Natural killer cell (primary cell): ENCODE measurements at places on chromosomes 11 and 22. TPM values are rescaled to one million over a fixed set of nuclear protein-coding genes. Genes with fewer than 3 reads are reported as not detected.
A peak's percentile ranks its signal among the peaks of the same experiment; 100 is the strongest.

Gene STX3
- 19.1 TPM for total RNA-seq

Gene TESMIN
- total RNA-seq = 1.1 TPM

DNA sequence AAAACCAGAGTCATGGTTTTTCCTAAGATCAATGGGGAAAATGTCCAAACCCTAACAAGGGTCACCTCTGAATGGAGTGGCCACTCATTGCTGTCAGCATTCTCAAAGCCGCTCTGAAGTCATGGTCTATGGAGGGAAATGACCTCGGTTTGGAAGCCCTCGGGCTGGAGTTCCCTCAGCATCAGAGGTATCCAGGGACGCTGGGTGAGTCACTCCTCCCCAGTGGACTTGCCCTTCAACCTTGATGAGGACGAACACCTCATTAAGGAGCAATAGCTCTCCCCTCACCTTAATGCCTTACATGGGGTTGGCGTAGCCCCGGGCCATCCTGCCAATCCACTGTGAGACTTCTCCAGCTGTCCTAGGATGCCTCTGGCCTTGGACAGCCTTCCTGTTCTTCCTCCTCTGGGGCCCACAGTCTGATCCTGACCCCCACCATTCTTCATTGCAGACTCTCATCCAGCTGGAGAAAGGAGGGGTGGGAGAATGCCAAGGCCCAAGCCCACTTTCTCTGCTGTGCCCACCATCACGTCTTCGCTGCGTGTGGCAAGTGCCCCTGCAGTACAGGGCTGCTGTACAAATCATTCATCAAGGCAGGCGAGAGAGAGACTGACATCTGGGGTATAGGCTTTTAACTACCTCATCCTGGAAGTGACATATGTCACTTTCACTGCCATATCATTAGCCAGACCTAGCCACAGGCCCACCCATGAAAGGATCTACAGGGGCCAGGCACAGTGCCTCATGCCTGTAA lies 25.4 kb upstream of the MYH9 start:
- DNase-seq = no peak

Gene GUCY1A2
- not detected for total RNA-seq

DNA sequence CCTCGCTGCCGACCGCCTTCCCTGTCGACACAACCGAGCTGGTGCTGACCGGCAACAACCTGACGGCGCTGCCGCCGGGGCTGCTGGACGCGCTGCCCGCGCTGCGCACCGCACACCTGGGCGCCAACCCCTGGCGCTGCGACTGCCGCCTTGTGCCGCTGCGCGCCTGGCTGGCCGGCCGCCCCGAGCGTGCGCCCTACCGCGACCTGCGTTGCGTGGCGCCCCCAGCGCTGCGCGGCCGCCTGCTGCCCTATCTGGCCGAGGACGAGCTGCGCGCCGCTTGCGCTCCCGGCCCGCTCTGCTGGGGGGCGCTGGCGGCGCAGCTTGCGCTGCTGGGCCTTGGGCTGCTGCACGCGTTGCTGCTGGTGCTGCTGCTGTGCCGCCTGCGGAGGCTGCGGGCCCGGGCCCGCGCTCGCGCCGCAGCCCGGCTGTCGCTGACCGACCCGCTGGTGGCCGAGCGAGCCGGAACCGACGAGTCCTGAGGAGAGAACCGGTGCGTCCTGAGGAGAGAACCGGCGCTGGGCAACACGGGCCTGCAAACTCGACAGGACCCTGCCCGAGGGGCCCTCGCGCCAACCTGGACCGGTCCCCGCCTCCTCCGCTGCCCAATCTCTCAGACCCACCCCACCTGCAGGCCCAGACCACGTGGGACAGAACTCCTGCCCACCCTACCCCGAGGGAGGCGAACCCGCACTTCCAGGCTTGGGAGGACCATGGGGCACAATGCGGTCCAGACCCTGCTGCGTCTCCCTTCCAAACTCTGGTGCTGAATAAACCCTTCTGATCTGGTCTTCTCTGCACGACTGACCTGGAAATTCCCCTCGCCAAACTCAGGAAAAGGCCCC lies 866 bp downstream of the GP1BB start:
- DNase-seq = no peak

DNA sequence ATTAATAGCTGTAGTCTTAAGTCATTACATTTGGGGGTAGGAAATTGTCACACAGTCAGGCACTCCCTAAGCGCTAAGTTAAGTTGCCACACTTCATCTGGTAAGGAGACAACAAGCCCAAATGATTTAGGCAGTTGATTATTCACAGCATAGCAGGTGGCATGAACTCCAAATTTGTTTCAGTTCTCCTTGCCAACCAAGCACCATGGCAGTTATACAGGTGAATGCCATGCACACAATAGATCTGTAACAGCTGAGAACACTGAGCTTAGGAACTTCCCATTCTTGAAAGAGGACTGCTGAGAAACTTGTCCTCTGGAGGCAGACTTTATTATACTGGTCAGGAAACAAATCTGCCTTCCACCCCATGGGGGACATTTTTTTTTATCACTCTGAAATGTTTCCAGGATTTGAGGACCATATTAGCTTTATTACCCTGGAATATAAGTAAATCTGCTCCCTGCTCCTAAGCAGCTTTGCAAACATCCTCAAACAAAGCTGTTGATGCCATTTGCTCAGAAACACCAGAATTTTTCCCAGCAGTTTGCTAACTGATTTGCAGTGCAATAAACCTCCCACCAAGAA lies 5.1 kb upstream of the INTS4 start:
- DNase-seq = no peak

DNA sequence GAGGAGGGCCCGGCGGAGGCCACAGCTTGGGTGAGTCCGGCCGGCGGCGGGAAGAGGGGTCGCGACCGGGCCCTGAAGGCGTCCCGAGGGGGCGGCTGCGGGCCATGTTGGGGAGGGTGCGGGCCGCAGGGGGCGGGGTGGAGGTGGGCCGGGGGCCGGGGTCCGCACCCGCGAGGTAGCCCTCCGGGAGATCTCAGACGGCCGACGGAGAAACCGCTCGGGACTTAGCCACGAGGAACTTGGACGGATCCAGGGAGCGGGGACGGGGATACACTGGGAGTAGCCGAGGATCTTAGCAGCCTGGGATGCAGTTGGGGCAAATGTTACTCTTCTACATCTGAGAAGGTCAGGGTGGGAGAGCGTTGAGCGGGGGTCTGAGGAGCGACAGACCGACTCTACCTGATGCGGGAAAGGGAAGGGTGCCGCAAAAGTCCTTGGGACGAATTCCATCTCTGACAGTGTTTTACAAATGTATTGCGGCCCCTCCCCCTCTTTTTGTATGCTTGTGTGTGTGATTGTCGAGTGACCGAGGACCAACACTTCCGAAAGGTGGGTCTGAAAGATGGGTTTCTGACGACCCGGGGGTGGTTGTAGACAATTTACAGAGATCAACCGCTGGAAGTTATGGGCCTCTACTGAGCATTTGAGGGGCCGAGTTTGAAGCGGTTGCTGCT lies 658 bp downstream of the STIP1 start:
- DNase-seq = peak; percentile 61

DNA sequence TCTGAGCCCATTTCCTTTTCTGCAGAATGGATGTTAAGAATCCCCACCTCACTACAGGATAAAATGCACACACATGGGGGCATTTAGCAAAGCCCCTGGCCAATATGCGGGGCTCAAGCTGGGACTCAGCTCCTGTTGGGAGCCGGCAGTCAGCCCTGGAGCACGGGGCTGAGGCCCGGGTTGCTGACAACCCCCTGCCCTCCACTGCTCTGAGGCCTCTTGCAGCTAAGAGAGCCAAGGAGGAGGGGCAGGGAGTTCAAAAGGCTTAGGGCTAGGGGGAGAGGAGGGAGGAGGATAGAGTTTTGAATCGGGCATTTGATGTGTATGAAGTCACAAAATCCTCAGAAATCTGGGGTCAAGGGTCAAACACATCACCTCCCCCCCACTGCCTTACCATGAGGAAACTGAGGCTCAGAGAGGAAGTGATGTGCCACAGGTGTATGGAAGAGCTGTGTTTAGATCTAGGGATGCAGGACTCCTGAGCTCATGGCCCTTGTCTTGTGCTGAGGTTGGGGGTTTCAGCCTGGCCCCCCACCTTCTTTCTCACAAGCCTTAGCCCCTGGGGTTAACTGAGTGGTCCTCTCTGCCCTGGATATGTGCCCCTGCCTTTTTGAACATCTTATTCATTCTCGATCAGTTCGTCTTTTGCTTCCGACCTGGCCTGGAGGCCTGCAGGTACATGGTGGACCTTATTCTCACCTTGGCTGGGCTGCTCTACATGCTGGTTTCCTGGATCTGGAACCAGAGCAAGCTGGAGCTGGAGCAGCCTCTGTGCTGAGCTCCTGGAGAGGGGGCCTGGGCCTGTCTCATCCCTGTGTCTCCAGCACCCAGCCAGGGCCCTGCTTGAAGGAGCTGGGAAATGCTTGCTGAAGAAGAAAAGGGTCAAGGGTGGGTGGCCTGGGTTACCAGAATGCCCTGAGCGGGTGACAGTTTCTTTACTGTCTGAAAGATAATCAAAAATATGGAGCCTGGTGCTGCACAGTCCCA lies 80.3 kb downstream of the LRRC32 start:
- DNase-seq = no peak

- no peak for DNase-seq
These were observed 802 bp downstream of the TENM4 start for GRCh38 chr11:79439886-79440570.

Gene WT1
- total RNA-seq = not detected

- DNase-seq = no peak
These were observed 13.4 kb upstream of the ST14 start for GRCh38 chr11:130145975-130146776.

DNA sequence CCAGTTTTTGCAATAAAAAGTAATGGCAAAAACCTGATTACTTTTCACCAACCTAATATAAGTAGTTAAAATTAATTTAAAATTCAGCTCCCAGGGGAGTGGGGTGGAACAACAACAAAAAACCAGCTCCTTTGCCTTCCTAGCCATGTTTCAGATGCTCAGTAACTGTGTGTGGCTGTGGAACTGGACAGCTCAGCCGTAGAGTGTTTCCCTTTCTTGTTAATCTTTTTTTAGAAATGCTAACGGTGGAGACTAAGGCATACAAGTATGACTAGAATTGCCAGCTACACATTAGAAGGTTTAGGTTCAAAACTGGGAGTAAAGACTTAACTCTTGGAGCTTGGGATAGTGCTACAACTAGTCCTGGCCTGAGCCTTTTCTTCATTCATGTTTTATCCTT lies 45.0 kb downstream of the PPP6R3 start:
- no peak for DNase-seq

DNA sequence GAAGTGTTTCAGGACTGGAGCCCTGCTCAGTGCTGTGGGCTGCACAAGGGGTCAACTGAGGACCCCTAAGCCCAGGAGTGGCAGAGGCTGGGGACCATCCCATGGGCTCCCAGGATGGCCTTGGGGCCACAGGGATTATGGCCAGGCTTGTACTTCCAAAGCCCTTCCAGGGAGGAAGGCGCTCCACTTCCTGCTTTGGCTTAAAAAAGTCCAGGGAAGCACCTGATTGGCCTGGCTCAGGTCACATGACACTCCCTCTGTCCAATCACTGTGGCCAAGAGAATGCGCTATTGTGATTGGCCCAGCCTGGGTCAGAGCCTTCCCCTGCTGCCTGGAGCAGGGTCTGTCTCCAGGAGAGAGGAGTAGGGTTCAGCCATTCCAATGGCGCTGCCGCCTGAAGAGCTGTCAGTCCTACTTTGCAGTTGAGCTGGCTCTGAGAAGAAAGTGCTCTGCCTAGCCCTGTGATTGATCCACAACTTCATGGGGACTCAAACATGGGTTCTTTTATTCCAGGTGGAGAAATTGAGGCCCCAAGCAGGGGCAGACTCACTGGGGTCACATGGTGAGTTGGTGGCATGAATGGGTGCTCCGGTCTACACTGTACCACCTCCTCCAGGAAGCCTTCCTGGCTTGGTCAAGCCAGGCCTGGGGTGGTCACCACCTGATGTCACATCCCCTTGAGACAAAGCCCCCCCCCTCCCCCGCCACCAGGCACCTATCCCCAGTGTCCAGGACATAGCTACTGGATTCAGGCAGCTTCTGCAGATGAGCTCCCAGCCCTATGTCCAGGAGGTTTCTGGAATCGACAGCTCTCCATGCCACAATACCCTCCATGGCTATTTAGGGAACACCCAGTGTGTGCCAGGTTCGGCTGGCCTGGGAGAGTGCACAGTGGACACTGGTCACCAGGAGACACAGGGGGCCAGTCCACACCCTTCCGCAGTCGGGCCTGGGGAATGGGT lies 48.2 kb downstream of the RTN4R start:
- no peak for DNase-seq

Gene OR8A1
- total RNA-seq = not detected

GRCh38 chr11:115817844-115818468 lies 313.7 kb upstream of the CADM1 start:
- DNase-seq = no peak

DNA sequence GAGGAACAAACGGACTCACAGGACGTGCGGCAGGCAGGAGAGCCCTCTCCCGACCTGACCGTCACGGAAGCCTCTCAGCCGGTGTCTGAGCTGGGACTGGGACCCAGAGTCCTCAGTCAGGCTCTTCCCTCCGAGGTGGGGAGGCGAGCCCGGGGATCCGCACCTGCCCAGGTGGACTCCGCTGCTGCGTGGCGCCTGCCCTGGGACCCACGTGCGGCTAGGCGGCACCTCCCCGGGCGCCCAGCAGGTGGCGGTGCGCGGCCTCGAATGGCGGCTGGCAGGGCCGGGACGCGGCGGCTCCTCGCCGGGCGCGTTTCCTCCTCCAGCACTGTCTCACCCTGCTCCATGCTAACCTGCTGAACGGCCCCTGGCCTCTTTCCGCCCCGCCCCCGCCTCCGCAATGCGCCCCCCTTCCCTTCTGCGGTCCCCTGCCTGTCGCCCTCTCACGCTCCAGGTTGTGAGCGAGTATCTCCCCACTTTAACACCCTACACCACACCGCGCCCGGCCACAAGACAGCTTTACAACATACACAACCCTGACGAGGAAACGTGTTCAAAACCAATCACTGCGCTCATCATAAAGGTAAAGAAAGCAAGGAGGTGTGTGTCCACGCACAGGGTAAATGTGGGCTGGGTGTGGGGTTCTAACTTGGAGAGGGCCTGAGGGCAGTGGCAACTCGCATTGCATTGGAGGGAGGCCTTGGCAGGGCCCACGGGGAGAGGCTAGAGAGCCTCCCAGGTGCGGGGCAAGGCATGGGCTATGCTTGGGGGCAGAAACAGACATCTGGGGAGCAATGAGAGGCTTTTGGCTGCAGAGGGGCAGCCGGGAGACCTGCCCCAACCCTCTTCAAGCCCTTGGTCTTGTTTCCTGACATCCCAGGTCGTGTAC lies 25.9 kb upstream of the ATXN10 start:
- peak; percentile 79 for DNase-seq

DNA sequence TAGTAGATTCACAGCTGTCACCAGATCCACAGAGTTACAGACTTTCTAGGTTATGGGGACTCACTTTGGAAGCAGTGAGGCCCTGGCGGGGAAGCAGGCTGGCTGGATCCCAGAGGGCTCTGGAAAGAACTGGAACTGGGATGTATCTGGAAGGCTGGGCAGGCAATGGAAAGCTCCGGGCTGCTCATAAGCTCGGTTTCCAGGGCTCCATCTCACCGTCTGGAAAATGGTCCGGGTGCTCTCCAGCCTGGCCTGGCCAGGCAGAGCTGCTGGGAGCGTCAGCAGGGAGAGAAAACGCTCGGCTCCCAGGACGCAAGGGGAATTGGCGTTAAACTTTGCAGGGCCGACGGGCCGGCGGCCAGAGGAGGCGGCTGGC lies 335 bp upstream of the SEZ6L start:
- no peak for DNase-seq

- DNase-seq = no peak
These were observed 37.3 kb upstream of the TECTA start for GRCh38 chr11:121063728-121064127.

GRCh38 chr22:48717076-48717810 lies 1110.4 kb downstream of the BRD1 start:
- no peak for DNase-seq
